Substantia nigra (tissue), 51 donors: ENCODE measurements at places on chromosomes 2 and 18.

- no peak for DNase-seq
These were observed 345.7 kb downstream of the MTX2 start for GRCh38 chr2:176614930-176615329.

GRCh38 chr2:1538663-1539062, 125.4 kb downstream of the TPO start:
- no peak for DNase-seq

- no peak for DNase-seq
These were observed 141.4 kb downstream of the COL4A4 start for GRCh38 chr2:227022608-227023007.

GRCh38 chr2:12896318-12896982, 179.7 kb downstream of the TRIB2 start:
- no peak for DNase-seq

- DNase-seq: no peak
These were observed 193.2 kb downstream of the CDH19 start for GRCh38 chr18:66410692-66411091.

GRCh38 chr2:227824711-227825110, 11.1 kb downstream of the CCL20 start:
- no peak for DNase-seq

GRCh38 chr2:49002750-49003149, 151.6 kb downstream of the FSHR start:
- no peak for DNase-seq

- DNase-seq: no peak
These were observed 119.0 kb upstream of the SNTG2 start for GRCh38 chr2:831622-832021.
